LNCaP clone FGC (cell line): ENCODE measurements at places on chromosomes 3 and 15.

- DNase-seq, result no peak
These were observed 53.5 kb downstream of the DTWD1 start for GRCh38 chr15:49674370-49674769.

GRCh38 chr15:41780266-41780665 is 6.0 kb downstream of the MAPKBP1 start:
- DNase-seq, result no peak

GRCh38 chr3:129118745-129119144 is 2.9 kb downstream of the RAB43 start:
- no peak for DNase-seq

GRCh38 chr3:163878396-163878795 is 1199.9 kb downstream of the SI start:
- no peak for DNase-seq

GRCh38 chr3:34150992-34151391 is 352.6 kb downstream of the PDCD6IP start:
- DNase-seq, result no peak
